ENCODE measurements at places on chromosomes 3 and 15.

- no peak for DNase-seq
Measured at GRCh38 chr3:20930034-20930433, 744.0 kb upstream of the SGO1 start.

- DNase-seq: no peak
Measured at GRCh38 chr3:34374521-34374920, 576.1 kb downstream of the PDCD6IP start.

GRCh38 chr3:188051801-188052168 lies 102.2 kb upstream of the LPP start:
- DNase-seq: no peak

- peak; percentile 66 for DNase-seq
Measured at GRCh38 chr15:79948095-79948695, 22.8 kb downstream of the BCL2A1 start.

DNA sequence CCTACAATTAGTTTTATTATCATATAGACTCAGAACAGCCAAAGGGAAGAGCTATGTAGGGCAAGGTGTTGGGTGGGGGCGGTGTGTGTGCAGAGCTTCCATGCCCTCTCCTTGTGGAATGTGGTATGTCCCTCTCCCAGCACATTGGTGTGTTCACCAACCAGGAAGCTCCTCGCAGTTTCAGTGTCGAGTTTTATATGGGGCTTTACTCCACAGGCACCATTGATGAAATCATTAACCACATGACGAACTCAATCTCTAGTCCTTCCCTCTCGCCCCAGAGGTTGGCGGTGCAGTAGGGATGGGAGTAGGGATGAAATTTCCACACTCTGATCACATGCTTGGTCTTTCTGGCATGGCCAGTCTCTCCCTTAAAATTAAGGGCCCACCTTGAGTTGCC lies 13.6 kb upstream of the SRP14 start:
- DNase-seq: no peak

- no peak for DNase-seq
Measured at GRCh38 chr3:117562000-117562399, 852.4 kb downstream of the TUSC7 start.

DNA sequence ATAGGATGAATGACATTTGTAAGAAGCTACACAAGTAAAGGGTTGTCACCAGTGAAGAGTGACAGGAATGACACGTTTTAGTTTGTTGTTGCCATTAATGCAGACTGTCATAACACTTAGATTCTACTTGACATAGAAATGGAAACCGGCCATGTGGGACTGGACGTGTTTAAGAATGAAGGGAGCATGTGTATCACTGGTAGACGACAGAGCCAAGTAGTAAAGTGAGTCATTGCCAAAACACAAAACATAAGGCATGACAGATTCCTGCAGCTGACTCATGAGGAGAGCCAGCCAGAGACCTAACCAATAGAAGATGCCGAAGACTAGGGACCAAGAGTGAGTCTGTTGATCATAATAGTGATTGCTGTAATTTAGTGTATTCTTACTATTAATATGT lies 106.2 kb upstream of the PLAAT1 start:
- no peak for DNase-seq

- no peak for DNase-seq
Measured at GRCh38 chr3:124227150-124227630, 235.3 kb upstream of the ROPN1 start.

- no peak for DNase-seq
Measured at GRCh38 chr3:85881833-85882393, 923.1 kb downstream of the CADM2 start.

GRCh38 chr3:161406594-161407555 lies 35.6 kb upstream of the SPTSSB start:
- no peak for DNase-seq

DNA sequence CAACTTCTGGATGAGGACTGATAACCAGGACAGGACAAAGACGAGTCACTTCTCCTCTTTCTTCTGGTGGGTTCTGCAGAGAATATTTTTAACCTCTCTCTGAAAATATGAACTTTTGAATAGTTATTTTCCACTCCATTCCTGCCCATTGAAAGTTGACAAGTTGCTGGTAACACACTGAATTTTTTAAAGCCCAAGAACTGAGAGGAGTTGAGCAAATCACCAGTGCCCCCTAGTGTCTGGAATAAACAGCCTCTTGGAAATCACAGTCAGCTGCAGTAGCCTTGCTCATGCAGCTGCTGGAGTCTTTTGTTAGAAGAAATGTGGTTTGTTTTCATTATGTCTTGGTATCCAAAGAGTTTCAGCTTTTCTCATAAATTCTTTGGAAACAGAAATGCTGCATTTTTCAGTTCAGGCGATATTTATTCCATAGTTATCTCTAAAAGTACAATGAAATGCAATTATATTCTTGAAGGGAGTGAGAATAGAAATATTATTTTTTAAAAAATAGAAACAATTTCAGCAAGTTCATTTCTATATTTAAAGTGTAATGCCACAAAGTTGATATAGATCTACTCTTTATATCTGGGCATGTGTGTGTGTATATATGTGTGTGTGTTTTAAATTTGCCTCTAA lies 741.0 kb upstream of the CBLB start:
- peak; percentile 61 for DNase-seq

DNA sequence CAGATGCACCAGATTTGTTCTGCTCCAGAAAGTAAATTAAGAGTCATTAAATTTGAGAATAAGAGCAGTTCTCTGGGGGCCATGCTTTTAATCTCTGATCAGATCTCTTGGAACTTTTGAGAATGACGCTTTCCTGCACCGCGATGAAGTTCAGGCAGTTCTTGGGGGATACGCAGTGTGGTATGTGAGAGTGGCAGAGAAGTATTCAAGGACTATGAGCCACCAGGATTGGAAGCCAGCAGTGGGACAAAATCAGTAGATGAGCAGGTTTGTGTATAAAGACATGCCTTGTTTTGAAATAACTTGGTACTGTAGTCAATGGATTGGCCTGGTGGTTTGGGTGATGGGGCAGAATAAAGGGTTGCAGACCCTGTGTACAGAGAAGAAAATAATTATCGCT lies 483.6 kb downstream of the ERC2 start:
- no peak for DNase-seq

DNA sequence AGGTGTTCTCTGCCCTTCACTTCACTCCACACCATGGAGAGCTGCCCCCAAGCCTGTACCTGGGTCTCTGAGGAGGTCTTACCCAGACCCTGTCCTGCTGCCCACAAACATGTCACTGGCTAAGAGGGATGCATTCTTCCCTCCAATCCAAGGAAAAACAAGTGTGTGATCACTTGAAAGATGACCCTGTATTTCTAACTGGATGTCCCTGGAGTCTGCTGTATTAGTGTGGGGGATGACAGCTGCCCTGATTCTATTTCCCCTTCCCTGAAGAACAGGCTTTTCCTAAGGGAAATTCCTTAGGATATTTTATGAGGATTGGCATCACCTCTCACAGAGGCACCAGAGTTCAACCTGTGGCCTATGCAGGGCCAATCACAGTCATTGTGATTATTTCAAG lies 55.0 kb upstream of the GATA2 start:
- DNase-seq: no peak

- no peak for DNase-seq
Measured at GRCh38 chr3:132872711-132873110, 150.5 kb upstream of the NPHP3 start.

GRCh38 chr15:60301024-60301423 lies 96.8 kb downstream of the ANXA2 start:
- DNase-seq: no peak

DNA sequence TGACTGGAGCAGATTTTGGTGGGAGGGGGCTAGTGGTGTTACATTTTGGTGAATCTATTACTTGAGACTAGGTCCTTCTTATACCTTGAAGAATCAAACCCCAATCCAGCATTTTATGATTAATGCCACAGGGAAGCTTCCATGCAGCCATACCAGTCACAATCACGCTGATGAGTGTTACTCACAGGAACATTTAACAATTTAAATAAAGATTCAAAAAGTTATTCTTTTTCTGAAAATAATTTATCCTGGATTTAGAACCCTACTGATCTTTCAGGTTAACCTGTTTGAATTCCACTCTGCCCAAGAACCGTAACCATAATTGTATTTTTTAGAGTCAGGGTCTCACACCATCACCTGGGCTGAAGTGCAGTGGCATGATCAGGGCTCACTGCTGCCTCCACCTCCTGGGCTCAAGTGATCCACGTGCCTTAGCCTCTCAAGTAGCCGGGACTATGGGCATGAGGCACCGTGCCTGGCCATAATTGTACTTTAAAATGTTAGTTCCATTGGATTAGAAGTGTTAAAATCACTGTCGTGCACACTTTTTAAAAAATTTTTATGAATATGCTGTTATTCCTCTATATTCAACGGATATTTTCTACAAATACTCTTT lies 929 bp upstream of the MTMR10 start:
- DNase-seq: no peak

GRCh38 chr3:51961602-51962569 lies 5.4 kb downstream of the PCBP4 start:
- DNase-seq: no peak

GRCh38 chr15:75659141-75659771 lies 11.5 kb downstream of the SNX33 start:
- DNase-seq: no peak

- DNase-seq: no peak
Measured at GRCh38 chr3:29410220-29410619, 129.3 kb downstream of the RBMS3 start.

DNA sequence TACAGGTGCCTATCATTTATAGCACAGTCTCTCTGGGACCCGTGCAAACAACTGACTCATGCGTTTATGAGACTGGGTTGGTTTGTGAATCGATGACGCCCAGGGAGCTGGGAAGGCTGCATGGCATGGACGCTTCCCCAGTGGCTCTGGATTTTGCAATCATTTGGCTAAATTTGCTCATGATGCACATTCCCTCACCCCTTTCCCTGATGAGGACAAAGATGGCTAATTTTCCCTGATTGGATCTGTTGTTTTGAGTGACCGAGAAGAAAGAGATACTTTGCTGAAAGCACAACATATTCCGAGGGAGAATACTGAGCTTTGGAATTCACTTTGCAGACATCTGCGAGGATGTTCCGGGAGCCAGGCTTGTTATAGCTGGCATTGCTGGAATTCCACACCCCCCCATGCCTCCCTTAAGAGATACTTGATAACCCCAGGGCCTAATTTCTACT lies 51.1 kb downstream of the CGNL1 start:
- DNase-seq: no peak

DNA sequence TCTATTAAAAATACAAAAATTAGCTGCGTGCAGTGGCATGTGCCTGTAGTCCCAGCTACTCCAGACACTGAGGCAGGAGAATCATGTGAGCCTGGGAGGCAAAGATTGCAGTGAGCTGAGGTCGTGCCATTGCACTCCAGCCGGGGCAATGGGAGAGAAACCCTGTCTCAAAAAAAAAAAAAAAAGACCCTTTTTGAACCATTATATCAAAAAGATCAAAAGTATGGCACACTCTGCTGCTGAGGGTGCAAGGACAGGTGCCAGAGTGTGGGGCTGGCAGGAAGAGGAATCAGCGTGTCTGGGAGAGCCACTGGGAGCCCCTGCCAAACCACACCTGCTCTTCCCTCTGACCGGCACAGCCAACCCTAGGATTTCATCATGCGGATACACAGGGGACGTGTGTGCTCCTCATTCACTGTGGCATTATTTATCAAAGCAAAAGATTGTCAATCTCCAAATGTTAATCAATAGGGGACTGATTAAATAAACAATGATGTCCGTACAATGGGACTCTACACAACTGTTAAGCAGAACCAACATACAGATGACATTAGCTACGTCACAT lies 147.3 kb upstream of the TLE3 start:
- no peak for DNase-seq

- peak; percentile 73 for DNase-seq
Measured at GRCh38 chr15:89874926-89875564, 18.7 kb downstream of the AP3S2 start.

DNA sequence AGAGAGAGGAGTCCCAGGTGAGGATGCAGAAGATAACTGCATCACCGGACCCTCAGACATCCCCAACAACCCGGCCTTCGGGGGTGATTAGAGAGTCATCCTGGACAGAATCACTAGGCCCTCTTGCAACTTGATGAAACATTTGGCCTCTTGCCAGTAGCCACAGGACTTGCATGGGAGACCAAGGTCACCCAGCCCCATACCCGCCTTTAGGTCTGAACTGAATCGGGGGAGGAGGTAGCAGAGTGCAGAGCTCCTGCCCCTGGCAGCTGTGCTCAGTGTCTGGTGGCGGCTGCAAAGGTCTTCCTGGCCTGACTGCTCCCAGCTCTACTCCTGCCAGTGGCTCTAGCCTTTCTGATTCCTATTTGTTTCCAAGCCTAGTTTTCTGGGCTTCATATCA lies 12.4 kb downstream of the PIF1 start:
- no peak for DNase-seq

GRCh38 chr3:172538368-172539151 lies 15.3 kb upstream of the TNFSF10 start:
- DNase-seq: no peak

DNA sequence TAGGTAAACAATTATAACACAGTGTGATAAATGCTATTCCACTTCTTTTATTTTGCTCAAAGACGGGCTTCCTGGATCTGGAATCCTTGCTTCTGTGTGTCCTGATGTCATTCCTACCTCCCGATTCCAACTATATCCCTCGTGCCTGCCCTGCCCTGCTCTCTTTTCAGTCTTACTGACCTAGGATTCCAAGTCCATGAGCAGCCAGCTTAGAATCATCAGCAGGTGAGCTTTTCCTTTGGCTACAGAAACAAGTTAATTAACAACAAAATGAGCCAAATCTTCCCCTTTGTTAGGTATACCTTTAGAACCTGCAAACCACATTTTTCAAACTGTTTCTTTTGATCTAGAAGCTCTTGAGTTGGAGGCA lies 21.9 kb upstream of the KPNA1 start:
- no peak for DNase-seq

DNA sequence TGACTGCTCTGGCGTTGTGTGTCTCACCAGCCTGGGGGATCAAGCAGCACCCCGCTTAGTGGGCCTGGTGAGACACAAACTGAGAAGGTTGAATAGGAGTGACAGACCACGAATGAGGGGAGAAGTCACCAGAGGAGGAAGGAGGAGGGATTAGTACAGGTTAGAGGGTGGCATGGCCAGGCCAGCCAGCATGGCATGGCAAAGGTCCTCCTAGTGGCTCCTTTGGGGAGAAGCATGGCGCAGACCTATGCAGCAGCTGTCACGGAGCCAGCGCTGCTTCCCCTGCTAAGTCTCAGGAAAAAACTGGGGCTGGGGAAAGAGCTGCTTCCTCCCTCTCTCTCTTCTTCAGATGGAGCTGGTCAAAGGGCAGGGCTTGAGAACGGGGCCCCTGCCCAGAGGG lies 48.6 kb downstream of the ZDHHC3 start:
- no peak for DNase-seq
